ENCODE measurements at places on chromosomes 13 and 19.

DNA sequence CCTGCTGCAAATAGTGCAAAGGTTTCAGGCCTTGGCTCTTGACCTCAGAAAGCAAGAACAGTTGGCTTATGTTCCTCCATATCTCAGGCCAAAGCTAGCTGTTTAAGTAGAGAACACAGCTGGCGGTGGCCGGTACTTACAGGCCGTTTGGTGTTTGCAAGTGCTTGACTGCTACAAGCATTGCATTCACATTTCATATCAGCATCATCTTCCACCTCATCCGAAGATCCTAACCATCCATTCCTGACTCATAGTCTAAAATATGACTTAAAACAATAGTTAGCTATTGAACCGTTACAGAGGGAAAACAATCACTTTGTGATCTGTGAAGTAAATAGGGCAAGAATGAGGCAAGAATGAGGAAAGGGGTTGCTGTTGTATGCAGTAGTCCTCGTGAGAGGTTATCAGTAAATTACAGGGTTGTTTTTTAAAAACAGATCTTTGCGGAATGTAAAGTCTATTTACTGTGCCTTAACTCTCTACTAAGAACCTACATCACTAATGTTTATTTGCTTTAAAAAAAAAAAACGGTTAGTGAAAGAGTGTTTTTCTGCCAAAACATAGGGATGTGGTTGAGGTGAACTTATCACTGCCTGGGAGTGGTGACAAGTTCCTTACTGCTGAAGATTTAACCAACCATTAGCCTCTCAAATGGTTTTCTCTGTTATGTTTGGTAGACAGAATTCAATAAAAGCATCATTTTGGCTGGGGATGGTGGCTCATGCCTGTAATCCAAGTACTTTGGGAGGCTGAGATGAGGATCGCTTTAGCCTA lies 21.6 kb upstream of the WDR88 start:
- DNase-seq: no peak

GRCh38 chr13:101242720-101243119 lies 173.6 kb downstream of the NALCN start:
- no peak for DNase-seq

DNA sequence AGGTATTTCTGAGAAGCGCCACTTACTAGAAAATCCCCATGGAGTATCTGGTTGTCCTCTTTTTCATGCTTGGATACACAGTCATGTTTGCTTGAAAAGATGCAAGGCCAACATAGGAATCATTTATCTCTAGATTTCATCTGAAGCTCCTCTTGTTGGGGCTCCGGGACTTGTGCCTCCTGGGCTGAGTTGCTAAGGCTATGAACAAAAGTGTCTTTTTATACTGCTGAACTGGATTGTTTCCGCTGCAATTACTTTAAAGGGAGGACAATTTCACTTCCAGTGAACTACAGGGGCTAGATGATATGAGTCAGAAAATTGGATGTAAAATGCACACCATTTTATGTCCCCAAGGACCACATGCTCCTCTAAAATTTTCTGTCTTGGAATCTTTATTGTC lies 114.1 kb downstream of the TNFSF13B start:
- DNase-seq: no peak

DNA sequence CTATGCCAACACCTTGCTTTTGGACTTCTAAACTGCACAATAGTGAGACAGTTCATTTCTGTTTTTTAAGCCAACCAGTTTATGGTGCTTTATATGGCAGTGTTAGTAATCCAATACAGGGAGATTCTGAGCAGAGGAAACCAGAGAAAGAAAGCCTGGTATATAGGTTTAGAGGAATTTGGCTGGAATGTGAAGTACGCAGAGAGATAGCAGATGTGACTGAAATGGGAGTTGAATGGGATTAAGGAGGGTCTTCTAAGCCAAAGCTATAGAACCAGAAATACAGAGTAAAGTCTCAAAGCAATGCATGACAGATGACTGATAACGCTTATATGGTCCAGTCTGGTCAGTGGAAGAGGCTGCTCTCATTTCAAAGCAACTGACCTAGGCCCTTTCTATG lies 453.7 kb downstream of the GPC6 start:
- no peak for DNase-seq

DNA sequence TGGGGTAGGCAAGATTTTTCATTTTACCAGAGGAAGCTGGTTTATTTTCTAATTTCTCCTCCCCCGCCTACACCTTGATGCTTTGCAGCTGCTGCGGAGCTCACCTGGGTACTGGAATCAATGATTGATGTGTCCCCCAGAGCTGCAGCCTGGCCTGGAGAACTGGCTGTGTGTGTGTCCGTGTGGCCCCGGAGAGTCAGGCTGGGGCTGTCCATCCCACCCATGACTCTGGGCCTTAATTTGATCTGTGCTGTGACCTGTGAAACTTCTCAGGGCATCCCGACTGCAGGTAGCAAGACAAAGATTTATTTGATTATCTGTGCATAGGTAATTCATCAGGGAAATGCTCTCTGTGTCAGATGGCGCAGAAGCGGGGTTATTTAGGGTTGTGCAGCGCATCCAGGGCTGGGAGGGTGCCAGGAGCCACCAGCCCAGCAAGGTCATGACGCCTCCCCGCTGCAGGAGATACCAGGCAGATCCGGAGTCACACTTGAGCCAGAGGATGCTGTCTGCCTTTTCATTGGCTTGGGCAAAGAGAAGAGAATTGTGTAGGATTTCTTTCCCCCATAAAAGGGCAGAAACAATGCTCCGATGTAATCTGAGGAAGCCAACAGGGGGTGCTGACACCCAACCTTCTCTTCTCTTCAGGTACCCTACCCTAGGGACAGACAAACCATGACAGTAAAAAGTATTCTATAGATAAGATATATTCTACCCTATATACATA lies 346.6 kb downstream of the TSHZ3 start:
- DNase-seq: no peak

GRCh38 chr13:45333251-45333976 lies 7.6 kb downstream of the TPT1 start:
- peak; percentile 8 for DNase-seq

GRCh38 chr13:47621931-47622330 lies 379.1 kb downstream of the SUCLA2 start:
- DNase-seq: no peak

- no peak for DNase-seq
These were observed 6.7 kb downstream of the KHSRP start for GRCh38 chr19:6417713-6418561.

- DNase-seq: no peak
These were observed 3.8 kb upstream of the TSHZ3 start for GRCh38 chr19:31352782-31353651.

DNA sequence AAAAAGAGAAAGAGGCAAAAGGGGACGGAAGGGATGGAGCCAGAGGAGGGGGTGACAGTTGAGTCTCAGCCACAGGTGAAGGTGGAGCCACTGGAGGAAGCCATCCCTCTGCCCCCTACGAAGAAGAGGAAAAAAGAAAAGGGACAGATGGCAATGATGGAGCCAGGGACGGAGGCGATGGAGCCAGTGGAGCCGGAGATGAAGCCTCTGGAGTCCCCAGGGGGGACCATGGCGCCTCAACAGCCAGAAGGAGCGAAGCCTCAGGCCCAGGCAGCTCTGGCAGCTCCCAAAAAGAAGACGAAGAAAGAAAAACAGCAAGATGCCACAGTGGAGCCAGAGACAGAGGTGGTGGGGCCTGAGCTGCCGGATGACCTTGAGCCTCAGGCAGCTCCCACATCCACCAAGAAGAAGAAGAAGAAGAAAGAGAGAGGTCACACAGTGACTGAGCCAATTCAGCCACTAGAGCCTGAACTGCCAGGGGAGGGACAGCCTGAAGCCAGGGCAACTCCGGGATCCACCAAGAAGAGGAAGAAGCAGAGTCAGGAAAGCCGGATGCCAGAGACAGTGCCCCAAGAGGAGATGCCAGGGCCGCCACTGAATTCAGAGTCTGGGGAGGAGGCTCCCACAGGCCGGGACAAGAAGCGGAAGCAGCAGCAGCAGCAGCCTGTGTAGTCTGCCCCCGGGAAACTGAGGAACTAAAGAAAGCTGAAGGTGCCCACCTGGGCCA lies 2.5 kb downstream of the POLR1G start:
- no peak for DNase-seq

- no peak for DNase-seq
These were observed 210.6 kb upstream of the NBEA start for GRCh38 chr13:34731486-34731885.

DNA sequence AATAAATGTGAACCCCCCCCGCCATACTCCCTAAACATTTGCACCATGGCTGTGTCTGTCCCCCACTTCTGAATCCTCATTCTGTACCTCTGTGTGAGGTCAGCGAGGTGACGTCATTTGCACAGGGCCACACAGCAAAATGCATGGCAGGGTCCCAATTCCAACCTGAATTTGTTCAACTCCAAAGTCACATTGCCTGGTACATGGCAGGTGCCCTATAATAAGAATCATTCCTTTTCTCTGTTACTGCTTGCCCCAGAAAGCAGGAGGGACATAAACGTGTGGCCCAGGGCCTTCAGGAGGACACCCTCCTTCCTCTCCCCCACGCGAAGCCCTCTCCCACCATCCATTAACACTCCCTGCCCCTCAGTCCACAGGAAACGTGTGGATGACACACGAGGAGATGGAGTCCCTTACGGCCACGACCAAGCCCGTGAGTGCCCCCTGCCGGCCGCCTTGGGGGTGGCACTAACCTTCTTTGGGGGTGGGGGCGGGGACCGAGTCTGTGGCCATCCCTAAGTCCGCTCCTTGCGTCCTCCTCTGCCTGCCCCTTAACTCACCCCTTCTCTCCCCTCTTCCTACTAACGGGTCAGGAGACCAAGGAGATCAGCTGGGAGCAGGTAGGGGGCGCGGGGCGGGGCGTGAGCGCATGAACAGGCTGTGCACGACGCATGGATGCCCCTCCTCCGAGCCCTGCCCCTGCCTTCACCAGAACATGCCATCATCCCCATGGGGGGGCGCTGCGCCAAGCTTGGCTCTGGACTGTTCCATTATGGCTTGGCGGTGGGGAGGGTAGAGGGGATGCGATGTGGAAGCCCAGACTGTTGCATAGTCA lies 9.4 kb downstream of the HRC start:
- peak; percentile 19 for DNase-seq

DNA sequence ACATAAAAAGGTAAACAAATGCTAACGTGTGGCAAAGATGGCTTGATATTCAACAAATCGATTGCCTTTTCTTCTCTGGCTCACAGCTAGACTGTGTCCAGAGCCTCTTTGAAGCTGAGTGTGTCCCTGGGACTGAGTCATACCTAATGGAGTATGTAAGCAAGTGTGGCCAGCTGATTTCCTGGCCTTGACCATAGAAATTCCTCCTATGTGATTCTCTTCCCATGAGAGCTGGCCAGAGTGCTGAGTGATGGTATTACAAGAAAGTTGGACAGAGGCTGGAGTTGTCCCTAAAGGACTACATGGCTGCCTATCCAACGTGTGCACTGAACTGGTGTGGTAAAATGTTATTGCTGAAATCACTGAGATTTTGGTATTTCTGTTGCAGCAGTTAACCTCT lies 320.1 kb upstream of the SLC10A2 start:
- DNase-seq: no peak

DNA sequence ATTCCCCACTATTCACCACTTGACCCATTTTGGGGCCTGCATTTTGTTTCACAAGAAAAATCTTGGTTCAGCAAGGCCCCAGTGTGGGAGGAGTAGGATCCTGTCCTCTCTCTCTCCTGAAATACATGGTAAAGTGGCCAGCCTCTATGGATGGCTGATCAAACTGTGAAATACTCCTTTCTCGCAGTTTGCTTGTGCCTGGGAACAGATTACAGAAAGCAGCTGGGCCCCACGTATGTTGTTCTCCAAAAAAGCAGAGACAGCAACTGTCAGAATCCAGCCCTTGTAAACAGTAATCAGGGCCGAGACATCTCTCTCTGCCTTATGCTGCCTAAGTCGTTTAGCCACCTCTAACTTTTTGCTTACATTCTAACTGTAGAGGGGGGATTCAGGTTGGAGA lies 61.0 kb upstream of the RAP2A start:
- DNase-seq: no peak

DNA sequence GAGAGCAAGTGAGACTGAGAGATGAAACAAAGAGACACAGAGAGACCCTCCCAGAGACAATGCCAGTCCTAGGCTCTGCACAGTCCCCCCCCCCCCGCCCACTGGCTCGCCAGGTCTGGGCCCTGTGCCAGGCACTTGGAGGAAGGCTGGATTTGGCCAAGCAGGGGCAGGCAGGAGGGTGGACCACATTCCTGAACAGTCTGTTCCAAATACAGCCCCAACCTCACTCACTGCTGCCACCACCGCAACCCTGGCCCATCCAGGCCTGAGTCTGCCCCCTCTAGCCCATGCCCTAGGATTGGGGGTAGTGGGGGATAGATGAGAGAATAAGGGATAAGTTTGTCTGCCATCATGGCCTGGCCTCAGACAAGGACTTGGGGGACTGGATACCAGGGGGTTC lies 19.0 kb downstream of the CYP2F1 start:
- DNase-seq: no peak

DNA sequence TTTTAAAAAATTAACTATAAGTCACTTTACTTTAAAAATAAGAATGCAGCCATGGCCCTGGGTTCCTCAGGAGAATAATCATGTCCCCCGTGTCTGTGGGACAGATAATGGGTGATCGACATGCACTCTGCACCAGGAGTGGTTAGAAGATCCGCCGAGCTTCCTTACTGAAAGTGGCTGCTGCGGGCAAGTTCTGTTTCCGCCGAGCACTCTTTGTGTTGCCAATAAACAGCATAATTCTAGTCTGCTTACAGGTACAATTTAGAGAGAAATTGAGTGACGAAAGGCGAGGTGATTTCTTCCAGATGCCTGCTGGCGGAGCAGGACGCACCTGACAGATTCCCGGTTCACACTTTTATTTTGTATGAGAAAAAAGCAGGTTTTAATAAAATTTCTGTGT lies 139.0 kb downstream of the SOX1 start:
- DNase-seq: no peak

DNA sequence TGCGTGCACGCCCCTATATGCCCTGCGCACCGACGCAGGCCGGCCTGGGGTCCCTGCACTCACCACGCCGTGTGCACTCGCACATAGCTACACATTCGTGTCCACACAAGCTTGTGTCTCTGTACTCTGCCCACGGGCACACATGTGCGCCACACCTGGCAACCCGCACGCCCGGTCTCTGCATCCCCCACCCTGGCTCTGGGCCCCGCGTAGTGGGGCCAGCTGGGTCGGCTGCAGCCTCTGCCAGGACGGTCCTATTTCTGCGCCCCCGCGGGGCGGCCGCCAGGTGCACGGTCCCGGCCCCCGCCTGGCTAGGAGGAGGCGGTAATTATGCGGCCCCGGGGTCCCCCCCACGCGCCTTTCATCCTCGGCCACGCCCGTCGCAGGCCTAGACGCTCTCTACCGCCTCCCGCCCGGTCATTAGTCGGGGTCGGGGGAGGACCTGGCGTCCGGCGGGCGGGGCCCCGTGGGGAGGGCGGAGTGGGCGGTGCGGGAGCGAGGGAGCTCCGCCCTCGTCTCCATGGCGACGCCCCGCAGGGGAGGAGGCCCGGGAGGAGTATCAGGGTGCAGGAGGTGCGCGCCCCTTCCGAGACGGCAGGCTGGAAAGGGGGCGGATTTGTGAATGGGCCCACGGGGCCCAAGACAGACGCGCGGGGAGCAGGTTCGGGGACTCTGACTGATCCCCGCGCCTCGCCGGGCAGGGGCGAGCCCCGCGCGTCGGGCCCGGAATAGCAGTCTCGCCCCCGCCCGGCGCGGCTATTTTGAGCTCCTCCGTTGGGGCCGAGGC lies 2.8 kb upstream of the CIRBP start:
- no peak for DNase-seq
